ELF-1 (cell line): ENCODE measurements at places on chromosomes 3 and 15.

DNA sequence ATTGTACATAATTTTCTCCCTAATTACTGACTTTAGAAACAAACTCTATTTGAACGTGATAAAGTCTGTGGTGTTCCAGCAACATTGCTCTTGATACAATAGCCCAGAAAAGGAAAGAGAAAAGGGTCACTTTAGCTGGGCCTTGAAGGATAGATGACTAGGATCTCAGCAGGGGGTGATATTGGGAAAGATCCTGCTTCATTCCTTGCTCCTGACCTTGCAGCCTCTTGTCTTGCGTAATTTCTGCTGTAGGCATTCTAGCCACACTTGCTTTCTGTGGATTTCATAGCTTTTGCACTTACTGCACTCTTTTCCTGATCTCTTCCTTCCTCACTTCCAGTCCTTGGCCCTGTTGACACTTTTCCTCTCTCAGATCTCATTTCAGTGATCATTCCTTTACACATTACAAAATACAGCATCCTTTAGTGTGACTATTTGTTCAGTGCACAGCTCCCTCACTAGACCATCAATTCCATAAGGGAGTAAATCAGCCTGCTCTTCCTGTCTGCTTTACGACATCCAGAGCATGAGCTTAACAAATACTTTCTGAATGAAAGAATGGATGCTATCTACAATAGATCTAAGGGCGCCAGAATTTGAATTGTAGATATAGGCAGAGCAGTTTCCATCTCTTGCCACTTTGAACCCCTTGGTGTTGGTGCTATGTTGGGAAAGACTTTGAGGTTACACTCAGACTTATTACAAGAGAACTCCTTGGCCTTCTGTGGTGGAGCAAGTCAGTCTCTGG, 559.6 kb upstream of the MDFIC2 start:
- DNase-seq: no peak

GRCh38 chr15:75230016-75230343, 28.2 kb upstream of the GOLGA6C start:
- DNase-seq: no peak

- DNase-seq: no peak
These were observed 70.6 kb upstream of the CTSH start for GRCh38 chr15:79015416-79015815.

- DNase-seq: no peak
These were observed 905.8 kb downstream of the IGSF11 start for GRCh38 chr3:118128886-118129285.
